NCI-H2081 (cell line): ENCODE measurements at places on chromosomes 1 and 21.

- no peak for DNase-seq
Observed at GRCh38 chr1:36034692-36035091, 49.2 kb upstream of the TEKT2 start.

DNA sequence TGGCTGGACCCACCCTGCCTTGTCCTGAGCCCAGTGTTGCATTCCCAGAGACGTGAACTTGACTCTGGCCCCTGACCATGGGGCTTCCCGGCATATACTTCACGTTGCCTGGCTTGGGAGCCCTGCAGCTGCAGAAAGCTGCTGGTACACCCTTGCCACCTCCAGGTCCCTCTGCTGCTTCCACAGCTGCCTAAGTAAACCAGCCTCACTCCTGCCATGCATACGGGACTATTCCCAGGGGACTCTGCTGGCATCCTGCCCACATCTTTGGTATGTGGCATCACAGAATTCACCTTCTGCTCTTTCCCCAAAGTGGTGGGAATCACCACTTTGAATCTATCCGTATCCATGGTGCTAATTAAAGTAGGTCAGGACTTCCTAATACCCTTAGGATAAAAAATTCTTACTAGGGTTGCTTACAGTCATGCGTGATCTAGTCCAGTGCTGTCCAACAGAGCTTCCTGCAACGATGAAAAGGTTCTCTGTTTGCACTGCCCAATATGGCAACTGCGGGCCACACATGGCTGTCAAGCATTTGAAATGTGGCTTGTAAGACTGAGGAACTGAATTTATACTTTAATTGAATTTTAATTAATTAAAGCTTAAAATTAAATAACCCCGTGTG is 203.0 kb downstream of the GRIK3 start:
- no peak for DNase-seq

DNA sequence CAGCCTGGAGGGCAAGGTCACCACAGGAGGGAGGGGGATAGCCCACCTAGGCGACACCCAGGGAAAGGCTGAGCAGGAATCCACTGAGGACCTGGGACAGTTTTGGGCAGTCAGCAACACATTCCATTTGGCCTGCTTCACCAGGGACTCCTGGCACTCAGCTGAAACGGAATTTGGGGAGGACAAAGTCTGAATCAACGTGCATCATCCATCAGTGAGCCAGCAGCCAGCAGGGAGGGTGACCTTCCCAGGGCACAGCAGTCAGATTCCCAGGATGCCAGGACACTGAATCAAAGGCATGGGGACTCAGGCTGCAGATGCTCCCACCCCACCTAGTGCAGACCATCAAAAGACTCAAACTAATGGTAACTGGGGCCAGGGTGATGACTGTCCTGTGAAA is 4.6 kb downstream of the SH3BP5L start:
- DNase-seq, result no peak

DNA sequence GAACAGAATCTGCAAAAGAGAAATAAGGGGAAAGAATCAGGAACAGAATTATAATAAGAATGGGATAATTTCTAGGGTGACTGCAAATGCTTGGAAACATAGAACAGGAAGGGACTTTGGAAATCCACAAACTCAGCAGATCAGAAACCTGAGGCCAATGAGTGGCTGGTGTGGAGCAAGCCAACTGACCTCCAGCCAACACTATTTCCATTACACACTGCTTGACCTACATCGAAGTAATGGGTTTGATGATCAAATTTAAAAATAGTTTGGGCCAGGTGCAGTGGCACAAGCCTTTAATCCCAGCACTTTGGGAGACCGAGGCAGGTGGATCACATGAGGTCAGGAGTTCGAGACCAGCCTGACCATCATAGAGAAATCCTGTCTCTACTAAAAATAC is 284.9 kb downstream of the GRIK1 start:
- no peak for DNase-seq

GRCh38 chr1:29232387-29232786 is 1.7 kb upstream of the MECR start:
- no peak for DNase-seq

DNA sequence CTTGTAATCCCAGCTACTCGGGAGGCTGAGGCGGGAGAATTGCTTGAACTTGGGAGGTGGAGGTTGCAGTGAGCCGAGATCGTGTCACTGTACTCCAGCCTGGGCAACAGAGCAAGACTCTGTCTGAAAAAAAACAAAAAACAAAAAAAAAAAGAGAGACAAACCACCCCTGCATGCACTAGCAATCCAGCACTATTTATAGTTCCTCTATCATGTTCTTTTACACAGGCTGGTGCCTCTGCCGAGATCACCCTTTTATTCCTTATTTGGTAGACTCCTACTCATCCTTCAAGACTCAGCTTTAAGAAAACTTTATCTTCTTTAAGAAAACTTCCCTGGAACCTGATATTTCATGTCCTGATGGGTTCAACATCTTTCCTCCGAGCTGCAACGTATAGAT is 10.8 kb downstream of the FMO5 start:
- no peak for DNase-seq

DNA sequence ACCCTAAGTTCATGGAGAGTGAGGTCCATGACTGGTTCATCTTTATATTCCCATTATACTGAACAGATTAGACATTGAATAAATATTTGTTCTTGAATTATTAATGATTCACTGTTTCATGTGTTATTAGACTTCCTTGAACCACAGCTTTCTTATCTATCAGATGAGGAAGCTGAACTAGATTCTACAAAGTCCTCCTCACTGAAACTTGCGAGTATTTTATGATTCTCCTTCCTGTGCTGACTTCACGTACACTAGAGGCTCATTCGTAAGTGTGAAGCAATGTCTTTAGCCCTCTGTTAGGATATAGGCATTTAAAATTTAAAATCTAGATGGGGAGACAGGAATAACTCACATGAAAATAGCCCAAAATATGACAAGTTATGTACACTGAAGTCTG is 95.6 kb upstream of the IRF2BP2 start:
- no peak for DNase-seq

DNA sequence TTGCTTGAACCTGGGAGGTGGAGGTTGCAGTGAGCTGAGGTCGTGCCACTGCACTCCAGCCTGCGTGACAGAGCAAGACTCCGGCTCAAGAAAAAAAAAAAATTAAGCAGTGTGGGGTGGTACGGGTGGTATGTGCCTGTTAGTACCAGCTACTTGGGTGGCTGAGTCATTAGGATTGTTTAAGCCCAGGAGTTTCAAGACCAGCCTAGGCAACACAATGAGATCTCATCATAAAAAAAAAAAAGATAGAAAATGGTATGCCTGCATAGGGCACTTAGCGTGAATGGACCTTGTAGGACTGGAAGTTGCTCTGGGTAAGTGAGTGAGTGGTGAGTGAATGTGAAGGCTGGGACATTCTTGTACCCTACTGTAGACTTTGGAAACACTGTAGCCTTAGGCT is 37.0 kb downstream of the TBCE start:
- DNase-seq, result no peak

DNA sequence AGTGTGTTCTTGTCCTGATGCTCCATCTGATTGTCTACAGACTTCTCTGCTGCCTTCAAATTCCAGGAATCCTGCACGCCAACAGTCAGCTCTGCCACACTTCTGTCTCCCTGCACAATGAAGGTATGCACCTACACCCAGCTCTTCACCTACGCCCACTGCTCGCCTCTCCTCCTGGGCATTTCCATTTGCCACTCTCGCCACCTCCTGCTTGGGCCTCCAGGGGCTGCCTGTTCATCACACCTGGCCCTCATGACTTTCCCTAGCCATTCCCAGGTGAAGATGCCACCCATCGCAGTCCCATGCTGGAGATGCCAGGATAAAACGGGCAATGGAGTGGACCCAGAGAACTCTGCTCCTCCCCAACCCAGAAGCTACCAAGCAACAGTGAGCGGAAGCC is 96.5 kb upstream of the ATP1A1 start:
- DNase-seq, result no peak

DNA sequence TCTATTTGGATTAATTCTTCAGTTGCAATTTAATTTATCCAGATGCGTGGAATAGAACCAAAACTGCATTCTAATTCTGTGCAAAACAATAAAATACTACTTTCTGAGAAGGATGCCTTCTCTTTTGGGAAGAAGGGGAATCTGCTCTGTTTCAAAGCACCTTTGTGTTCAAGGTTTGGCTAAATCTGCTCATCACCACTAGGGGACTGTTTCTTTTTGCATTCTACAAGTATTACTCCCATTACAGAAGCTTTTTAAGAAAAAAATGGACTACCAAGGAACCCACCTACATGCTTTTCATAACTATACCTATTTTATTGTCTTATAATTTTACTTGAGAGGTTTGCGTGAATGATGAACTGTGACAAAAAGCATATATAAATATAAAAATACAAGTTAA is 18.2 kb downstream of the MRPS6 start:
- DNase-seq, result no peak

DNA sequence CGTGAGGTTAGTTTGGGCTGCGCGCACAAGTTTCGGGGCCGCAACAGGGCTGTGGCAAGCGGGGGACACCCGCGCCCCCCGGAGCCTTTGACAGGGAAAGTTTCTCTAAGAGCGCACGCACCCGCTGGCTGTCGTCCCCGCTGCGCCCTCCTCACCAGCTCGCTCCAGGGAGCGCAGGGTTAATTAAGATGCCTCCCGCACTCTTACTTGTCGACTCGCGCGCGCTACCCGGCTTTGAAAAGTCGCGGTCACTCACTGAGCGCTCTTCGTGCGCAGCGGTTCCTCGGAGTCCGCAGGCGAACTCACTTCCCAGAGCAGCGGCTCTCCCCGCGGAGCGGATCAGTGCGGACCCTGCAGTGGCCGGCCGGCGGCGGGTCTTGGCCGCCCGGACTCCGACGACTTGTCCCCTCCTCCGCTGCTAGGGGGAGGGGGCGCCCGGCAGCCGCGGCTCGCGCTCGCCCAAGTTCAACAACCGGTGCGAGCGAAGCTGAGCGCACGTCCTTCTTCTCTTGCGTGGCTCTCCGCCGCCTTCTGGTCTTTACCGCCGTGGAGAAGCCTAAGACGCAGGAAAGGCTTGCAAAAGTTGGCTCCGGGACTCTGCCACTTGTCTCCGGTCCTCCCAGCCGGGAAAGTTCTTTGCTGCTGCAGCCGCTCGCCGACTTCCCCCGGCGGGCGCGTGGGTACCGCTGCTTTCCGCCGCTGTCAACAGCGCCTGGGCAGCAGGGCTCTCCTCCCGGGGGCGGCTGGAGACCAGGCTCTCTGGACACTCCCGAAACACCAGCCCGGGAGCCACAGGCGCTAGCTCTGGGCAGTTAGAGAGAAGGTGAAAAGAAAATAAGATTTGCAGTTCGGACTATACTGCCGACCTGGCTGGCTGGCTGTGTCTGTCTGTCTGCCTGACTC is 506 bp downstream of the JUN start:
- peak; percentile 60 for DNase-seq

DNA sequence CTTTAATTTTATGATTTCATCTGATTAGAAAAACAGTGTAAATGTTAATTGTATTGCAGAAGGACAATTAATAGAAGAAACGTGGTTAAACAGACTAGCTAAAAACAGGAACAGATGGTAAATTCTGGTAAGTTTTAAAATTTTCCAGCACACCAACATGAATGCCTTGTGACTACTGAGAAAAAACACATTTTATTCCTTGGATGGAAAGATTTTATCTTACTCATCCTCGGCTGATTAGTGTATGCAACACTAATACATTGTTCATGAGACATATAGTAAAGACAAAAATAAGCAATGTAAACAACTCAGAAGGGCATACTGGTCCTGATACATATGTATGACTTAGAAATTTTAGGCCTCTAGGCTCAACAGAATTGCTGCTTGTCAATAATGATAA is 4.9 kb upstream of the AK5 start:
- DNase-seq, result no peak
